Spleen (tissue), 13 donors: ENCODE measurements at places on chromosomes 16 and 17.
A peak's percentile ranks its signal among the peaks of the same experiment; 100 is the strongest.

GRCh38 chr17:27631411-27631760, 398 bp downstream of the LGALS9 start:
- DNase-seq = no peak

DNA sequence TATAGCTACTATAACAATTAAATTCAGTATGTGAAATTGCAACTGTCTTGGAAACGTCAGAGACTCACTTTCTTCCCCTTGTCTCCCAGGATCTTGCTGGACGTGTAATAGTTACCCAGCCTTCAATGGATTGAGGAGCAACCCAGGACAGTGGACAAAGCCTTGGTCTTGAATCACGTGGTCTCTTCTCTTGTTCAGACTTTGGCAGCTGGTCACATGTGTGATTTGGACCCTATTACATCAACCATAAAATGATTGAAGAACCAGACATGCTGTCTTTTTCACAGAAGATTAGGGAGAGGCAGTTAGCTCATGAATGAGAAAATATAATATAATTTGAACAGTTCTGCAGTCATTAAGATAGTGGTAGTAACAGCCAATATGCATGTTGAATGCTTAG, 1085.5 kb upstream of the RBFOX1 start:
- DNase-seq = no peak

- DNase-seq = no peak
Measured at GRCh38 chr17:79000396-79001189, 9.0 kb downstream of the CANT1 start.

- no peak for DNase-seq
Measured at GRCh38 chr17:27085517-27085916, 208.4 kb upstream of the WSB1 start.

GRCh38 chr17:60358606-60359225, 33.2 kb downstream of the USP32 start:
- DNase-seq = no peak

- no peak for DNase-seq
Measured at GRCh38 chr17:43410557-43411368, 12.0 kb downstream of the ARL4D start.

DNA sequence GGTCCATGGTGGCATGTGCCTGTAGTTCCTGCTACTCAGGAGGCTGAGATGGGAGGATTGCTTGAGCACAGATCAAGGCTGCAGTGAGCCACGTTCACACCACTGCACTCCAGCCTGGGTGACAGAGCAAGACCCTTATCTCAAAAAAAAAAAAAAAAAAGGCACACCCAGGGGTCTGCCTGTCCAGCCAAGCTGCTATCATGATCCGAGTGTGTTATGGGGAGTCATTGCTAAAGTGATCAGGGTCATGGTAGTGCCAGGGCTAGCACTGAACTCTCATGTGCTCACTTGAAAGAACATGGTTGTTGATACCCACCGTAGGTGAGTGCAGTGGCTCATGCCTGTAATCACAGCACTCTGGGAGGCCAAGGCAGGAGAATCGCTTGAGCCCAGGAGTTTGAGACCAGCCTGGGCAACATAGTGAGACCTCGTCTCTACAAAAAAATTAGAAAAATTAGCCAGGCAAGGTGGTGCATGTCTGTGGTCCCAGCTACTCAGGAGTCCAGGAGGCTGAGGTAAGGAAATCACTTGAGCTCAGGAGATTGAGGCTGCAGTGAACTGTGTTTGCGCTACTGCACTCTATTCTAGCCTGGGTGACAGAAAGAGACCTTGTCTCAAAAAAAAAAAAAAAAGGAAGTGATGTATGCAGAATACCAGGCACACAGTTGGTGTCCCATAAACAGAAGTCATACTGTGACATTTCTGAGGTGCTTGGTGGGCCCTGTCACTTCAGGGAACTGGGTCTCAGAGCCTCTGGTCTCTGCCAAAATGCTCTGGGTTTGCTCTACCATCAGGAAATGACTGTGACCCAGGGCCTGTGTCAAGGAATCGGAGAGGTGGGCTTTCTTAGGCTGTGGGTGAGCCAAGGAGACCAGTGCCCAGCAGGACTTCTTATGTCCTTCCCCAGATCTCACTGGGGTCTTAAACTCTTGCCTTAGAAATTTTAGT, 2.2 kb downstream of the PRM1 start:
- DNase-seq = no peak

- peak; percentile 49 for DNase-seq
Measured at GRCh38 chr17:48605991-48606891, 1.5 kb upstream of the HOXB6 start.

DNA sequence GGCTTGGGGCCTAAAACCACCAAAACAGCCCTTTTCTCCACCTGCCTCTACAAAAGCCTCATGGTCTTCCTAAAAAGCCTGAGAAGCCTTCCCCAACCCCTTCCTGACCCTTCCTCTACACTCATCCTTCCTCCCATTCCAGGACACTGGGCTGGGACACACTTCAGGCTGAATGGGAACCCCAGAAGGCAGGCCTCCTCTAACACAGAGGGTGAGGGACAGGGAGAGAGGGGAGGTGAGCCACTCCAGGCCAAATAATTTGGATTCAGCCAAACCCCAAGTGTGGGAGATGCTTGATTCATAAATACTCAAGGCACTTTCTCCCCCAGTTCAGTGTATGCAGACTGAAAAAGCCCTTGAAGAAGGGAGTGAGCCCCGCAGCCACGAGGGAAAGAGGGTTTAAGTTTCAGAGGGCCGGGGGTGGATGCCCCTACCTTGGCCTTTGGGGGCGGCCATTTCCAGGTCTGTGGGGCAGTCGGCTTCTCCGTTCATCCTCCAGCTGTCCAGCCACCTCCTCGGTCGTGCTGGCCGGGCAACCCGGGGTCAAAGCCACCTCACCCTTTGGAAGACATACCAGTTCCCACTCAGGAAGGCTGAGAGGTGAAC, 1.6 kb downstream of the UBTF start:
- DNase-seq = peak; percentile 89

- DNase-seq = peak; percentile 83
Measured at GRCh38 chr17:17724307-17725010, 43.2 kb downstream of the RAI1 start.

- no peak for DNase-seq
Measured at GRCh38 chr16:1258906-1259759, 3.3 kb downstream of the TPSD1 start.

- DNase-seq = no peak
Measured at GRCh38 chr16:56047307-56048234, 143.7 kb upstream of the GNAO1 start.

DNA sequence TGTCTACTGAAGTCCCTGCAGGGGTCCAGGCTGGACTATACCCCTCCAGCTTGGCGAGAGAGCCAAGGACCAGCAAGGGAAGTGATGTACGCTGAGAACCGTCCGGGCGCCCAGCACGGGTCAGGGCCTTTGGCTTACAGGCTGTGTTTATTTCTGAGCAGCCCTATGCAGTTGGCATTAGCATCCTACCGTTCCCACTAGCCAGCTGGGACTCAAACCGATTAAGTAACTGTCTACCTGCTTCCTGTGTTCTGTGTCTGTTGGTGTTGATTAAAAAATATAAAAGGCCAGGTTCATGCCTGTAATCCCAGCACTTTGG, 73.8 kb downstream of the CMIP start:
- DNase-seq = peak; percentile 79

GRCh38 chr16:81175325-81175891, 63.1 kb upstream of the BCO1 start:
- no peak for DNase-seq

- DNase-seq = no peak
Measured at GRCh38 chr17:3804503-3804931, 3.5 kb upstream of the ITGAE start.

- peak; percentile 65 for DNase-seq
Measured at GRCh38 chr17:80995131-80995530, 3.5 kb downstream of the CHMP6 start.

DNA sequence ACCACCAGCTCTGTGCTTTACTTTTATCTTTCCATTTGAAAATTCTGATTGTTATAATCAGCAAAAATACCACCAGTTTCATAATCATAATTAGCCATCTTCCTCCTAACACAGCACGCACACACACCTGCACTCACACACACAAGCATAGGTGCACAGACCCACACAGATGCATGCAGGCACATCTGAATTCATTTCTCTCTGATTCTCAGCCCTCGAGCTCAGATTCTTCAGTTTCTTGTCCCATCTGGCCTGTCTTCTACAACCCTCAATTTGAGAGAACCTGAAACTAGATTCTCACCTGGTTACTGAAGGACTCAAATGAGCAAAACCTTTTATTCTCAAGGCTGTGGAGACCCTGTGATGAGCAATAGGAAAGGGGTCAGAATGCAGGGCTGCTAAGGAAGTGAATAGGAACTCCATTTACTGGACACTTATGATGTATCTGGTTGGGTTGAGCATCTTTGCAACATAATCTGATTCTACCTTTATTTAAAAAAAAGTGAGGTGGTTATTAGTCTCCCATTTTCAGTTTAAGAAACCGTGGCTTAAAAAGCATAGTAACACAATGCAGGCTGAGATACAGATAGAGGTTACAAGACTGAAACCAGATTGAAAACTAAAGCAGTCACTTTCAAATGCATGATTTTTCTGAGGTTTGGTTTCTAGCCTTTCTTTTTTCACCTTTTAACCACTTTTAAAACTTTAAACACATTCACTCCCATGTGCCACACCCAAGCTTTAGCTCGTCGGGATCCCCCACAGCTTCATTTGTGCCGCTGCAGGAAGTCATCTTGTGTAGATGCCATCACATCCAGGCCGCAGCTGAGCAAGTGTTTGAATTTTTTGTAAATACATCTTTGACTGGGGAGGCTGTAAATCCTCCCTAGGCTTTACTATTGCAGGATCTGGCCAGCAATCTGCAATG, 9.4 kb downstream of the KRT33A start:
- no peak for DNase-seq

DNA sequence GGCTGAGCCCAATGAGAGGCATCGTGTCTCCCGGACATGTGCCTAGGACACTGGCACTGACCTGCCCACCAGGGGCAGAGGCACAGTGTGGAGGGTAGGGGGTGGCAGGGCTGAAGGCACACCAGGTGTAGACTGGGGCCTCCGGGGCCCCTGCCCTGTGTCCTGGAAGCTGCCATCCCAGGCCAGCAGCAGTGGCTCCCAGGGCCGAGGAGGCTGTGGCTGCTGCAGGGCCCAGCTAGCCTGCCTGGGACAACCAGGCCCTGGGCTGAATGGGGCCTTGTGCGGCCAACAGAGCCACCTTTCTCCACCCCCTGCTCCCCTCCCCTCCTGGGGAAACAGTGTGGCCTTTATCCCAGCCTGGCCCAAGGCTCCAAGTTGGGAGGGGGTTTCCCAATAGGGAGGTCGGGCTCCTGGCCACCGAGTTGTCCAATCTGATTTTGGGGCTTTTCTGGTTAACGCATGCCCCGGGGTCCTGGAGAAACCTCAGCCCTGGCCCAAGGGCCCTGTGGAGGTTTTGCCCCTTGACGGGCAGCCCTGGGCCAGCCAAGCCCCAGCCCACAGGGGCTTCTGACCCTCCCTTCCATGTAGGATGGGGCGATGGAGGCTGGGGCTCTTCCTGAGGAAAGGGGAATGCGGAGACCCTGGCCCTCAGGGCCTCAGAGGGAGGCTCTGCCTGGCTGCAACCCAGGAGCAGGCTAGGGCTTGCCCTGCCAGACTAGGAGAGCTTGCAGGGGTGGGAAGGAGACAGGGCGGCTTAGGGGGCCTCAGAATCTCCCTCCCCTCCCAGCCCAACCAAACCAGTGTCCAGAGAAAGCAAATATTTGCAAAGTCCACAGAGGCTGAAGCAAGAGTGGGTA, 4.2 kb downstream of the MTSS2 start:
- peak; percentile 77 for DNase-seq

- DNase-seq = no peak
Measured at GRCh38 chr17:15298176-15298575, 33.0 kb upstream of the PMP22 start.

GRCh38 chr17:9941305-9941704, 36.2 kb upstream of the RCVRN start:
- DNase-seq = no peak

DNA sequence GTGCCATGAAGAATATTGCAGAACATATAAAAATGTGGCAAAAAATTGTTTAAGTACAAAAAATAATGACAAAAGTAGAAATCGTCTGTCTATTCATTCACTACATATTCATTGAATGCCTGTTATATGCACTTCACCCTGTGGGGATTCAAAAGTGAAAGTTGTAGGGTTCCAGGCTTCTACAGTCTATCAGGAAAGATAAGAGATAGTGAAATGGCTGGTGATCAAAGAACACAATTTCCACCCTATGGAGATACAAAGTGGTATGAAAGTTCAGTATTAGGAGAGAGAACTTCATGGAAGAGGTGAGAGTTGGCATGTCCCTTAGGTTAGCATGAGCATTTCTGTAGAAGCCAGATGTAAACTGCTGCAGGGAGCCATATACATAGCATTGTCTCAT, 127.0 kb upstream of the PMFBP1 start:
- DNase-seq = no peak

- no peak for DNase-seq
Measured at GRCh38 chr17:53088481-53088880, 734.2 kb upstream of the KIF2B start.

- no peak for DNase-seq
Measured at GRCh38 chr17:49646391-49647255, 31.3 kb downstream of the SPOP start.

DNA sequence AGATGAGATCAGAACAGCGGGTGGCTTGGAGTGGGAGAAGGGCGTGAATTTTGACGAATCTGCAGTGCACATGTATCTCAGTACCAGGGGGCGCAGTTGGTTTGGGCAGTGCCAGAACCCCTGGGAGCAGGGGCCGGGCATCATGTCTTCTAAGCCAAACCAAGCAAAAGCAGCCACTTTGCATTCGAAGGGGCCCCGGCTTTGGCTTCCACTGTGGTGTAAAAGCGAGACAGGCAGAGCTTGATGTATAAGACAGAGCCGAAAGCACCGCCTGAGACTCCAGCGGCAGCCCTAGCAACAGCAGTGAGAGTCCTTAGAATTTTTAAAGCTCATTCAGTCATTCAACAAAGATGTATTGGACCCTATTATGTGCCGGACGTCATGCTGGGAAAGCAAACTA, 3.8 kb upstream of the XYLT1 start:
- peak; percentile 74 for DNase-seq

DNA sequence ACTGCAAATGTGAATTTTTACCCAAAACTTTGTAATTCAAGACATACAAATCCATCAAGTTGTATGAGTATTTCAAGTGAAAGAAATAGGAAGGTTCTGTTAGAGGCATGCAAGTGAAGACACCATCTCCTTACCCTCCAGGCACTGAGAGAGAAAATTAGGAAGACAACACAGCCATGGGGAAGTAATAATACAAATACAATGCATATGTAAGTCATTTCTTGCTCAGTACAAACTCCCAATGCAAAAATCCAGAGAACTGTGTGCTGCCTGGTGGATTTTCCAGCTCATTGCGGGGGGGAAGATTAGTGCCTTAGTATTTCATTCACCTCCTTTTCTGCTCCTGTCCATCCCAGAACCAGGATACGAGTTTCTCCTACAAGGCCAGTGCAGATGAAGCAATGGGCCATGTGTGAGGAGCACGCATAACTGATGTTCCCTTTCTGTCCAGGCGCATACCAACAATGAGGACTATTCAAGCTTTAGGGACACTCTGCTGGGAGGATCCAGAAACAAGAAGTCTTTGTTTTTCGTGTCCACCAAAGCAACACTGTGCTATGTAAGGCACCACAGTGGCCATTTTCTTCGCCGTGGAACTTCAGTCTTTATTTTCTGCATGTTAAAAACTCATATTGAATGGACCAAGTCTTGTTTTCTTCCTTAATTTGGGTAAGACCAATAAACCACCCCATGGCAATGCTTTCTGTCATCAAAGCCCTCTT, 143.7 kb upstream of the RCVRN start:
- no peak for DNase-seq
